ENCODE measurements at places on chromosomes 1 and 21.

GRCh38 chr21:33492571-33492970, 1.1 kb upstream of the DNAJC28 start:
- no peak for DNase-seq

GRCh38 chr1:150281758-150282557, at the start of gene CIART:
Gene CIART, plus strand, starts transcription at chr1:150282554. Its CDS starts 714 bp downstream, at chr1:150283268.
- peak; percentile 93 for DNase-seq

GRCh38 chr1:232452117-232452516, 177.8 kb downstream of the SIPA1L2 start:
- no peak for DNase-seq

- DNase-seq: no peak
These were observed 3.2 kb downstream of the CITED4 start for GRCh38 chr1:40858856-40859416.

- no peak for DNase-seq
These were observed 3.1 kb downstream of the ILDR2 start for GRCh38 chr1:166972193-166972592.

GRCh38 chr1:33266766-33267165, 10.5 kb downstream of the ZNF362 start:
- DNase-seq: no peak

- no peak for DNase-seq
These were observed 273.3 kb downstream of the DUSP10 start for GRCh38 chr1:221468546-221468945.

DNA sequence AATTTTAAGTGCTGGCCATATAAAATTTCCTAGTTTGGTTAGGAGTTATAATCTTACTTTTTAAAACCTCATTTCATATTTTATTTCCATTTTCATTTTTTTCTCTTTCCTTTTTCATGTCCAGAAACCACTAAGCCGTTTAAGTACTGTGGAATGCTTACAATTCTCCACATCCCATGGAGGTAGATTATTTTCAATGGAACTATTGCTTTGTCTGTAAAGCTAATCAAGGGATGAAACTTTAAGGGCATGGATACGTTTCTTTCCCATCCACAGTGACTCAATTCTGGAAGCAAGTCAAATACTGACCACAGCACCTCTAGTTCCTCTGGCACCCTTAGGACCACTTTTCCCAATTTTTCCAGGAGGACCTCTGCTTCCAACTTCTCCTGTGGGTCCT, 139.1 kb upstream of the ZNHIT6 start:
- no peak for DNase-seq

- DNase-seq: no peak
These were observed 87.6 kb downstream of the HMCN1 start for GRCh38 chr1:185821612-185822385.

DNA sequence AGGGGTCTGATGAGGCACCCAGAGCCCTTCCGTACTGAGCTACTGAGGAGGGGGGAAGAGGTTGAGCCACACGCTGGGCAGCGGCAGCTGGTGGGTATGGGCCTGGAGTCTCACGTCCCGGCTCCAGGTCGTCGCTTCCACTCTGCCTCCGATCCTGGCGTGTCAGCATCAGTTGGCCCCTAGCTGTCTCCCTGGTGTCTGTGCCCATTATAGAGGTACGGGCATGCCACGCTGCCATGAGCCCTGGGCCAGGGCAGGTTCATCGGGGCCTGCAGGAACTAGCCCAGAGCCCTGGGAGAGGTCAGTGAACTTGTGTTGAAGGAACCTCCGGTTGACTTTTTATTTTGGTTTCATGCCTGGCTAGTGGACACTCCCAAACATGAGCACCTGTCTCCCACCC, 18.2 kb downstream of the COQ8A start:
- DNase-seq: no peak

DNA sequence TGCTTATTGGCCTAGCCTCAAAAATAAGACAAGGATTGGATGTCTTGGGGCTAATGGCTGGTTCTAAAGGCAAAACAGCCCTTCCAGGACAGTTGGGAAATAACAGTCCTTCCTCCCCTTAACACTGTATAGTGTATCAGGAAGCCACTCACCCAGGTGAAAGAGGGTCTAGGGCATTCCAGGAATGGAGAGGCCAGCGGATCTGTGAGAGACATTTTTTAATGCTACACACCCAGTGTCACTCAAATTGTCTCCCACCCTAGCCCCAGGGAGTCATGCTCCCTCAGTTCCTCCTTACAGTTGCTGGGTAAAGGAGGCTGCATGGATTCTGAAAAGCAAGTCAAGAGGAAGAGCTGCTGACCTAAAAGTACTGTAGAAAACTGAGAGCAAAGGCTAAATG, 24.1 kb upstream of the EXO1 start:
- no peak for DNase-seq

- no peak for DNase-seq
These were observed 49.8 kb upstream of the RIPK4 start for GRCh38 chr21:41816583-41817165.

- DNase-seq: no peak
These were observed 29.3 kb downstream of the ERG start for GRCh38 chr21:38468989-38469388.

DNA sequence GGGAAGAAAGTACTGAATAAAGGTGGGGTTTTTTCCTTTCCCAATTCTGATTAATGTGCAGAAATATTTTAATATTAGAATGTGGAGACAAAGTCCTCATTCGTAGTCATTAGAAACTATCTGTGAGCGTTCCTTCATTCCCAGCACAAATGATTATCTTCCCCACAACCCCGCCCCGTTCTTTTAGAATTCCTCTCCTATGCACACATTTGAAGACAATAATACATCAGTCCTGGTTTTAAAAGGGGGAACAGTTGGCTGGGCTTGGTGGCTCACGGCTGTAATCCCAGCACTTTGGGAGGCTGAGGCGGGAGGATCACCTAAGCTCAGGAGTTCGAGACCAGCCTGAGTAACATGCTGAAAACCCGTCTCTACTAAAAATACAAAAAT, 876 bp downstream of the ALDH9A1 start:
- DNase-seq: no peak

- no peak for DNase-seq
These were observed 107.5 kb upstream of the HOOK1 start for GRCh38 chr1:59707178-59707791.

DNA sequence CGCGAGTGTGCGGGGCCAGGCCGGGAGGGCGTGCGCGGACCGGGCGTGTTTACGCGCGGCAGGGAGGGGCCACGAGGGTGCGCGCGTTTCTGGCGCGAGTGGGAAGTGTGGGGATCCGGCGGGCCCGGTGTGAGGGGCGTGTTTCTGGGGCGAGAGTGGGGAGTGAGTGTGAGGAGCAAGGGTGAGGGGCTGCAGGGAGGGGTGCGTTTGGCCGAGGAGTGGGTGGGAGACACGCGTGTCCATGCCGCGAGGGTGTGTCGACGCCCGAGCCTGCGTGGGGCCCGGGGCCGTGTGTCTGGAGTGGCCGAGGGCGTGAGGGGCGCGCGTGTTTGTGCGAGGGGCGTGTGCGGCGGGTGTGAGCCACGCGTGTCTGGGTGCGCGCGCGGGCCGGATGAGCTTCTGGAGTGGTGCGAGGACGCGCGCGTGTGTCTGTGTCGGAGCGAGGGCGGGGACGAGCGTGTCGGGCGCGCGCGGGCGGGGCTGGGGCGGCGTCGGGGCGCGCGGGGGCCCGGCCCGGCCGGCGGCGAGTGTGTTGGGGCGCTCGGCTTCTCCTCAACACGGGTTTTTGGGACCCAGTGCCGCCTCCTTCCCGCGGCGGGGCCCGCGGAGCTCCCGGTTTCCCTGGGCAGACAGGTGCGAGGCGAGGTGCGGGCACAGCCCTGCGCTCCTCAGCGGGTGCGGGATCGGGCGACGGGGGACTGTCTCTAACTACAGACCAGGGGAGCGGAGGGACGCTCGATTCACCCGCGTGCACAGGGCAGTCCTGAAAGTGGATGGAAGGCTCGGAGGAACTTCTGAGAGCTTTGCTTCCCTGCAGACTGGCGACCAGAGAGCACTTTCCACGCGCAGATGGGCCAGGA, 65.8 kb upstream of the VAMP3 start:
- DNase-seq: no peak

- no peak for DNase-seq
These were observed 73.5 kb upstream of the NGF start for GRCh38 chr1:115411371-115412063.

DNA sequence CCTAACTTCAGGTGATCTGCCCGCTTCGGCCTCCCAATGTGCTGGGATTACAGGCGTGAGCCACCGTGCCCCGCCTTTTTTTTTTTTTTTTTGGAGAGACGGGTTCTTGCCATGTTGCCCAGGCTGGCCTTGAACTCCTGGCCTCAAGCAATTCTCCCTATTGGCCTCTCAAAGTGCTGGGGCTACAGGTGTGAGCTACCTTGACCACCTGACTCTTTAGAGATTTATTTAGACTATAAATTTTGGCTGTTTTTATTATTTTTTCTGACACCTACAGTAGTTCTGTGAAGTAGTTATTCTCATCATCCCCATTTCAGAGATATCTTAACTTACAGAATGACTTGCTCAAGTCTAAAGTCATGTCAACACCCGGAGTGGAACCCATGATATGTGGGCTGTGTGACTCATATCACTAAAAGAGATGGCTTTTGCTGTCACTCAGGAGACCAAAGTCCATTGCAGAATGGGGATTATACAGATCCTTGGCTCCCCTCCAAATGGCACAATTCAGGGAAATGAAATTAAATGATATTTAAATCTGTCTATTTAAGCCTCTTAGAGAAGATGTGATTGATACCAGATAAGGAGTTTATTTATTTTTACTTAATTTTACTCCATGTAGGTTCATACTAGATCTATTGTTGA, 93.2 kb downstream of the CTH start:
- no peak for DNase-seq

GRCh38 chr1:182786223-182786994, 3.2 kb upstream of the NPL start:
- peak; percentile 29 for DNase-seq

DNA sequence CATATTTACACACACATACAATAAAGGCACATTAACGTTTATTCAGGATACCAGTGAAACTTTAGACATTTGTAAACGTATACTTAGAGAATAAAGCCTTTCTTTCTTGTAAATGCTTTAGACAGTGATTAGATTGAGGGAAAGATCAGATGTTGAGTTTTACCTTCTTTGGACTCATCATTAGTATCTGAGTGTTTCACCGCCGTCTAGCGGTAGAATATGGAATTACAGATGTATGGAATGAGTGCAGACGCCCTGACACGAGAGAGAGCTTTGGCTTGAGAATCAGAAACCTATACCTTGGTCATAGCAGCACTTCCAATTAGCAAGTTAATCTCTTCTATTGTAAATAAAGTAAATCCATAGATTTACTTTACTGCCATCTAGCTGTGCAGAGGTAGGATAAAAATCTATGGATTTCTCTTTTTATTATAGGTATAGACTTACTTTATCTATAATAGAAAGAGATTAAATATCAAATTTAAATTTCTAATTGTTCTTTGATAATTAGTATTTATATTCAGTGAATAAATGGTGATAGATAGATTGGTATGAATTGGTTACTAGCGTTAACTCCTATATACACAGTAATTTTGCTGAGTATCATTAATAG, 12.6 kb downstream of the FLG2 start:
- DNase-seq: no peak

Measured in left renal pelvis (tissue), 4 donors.